Pancreas (tissue), 10 donors: ENCODE measurements at places on chromosomes 12 and 14. TPM values are rescaled to one million over a fixed set of nuclear protein-coding genes. Genes with fewer than 3 reads are reported as not detected.

GZMH gene
- 0.28 TPM for total RNA-seq

IAPP gene
- 16.9 TPM for total RNA-seq

- DNase-seq: peak; percentile 34
Observed at GRCh38 chr12:85468356-85469157, 188.5 kb downstream of the ALX1 start.

GRCh38 chr14:71348394-71348793 is 441.1 kb downstream of the PCNX1 start:
- no peak for DNase-seq

DNA sequence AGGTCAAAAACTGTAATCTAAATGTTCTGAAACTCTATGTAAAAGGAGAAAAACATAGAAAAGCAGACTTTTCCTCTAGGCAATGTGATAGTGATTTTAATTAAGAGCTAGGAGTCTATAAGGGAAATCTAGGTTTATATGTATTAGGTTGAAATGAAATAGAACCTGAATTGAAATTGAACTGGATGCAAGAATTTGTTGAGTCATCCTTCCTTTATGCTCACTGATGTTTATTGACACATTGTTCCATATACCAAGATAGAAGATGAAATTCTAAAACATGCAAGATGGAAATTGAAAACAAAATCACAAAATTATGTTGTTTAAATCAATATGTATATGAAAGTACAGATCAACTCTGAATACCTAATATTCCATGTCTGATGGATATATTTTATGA is 170.4 kb upstream of the FLRT2 start:
- no peak for DNase-seq

DNA sequence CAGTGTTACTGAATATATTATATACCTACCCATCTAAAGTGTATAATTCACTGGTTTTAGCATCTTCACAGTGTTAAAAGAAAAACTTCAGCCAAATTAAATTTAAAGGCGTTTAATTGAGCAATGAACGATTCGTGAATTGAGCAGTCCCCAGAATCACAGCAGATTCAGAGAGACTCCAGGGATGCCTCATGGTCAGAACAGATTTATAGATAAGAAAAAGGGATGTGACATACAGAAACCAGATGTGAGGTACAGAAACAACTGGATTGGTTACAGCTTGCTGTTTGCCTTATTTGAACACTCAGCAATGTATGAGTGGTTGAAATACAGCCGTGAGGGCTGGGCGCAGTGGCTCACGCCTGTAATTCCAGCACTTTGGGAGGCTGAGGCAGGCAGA is 84.6 kb downstream of the WNK1 start:
- DNase-seq: no peak

GRCh38 chr14:36870776-36871175 is 209.1 kb downstream of the PAX9 start:
- DNase-seq: no peak

GRCh38 chr12:116266168-116266601 is 11.3 kb downstream of the MED13L start:
- no peak for DNase-seq

DNA sequence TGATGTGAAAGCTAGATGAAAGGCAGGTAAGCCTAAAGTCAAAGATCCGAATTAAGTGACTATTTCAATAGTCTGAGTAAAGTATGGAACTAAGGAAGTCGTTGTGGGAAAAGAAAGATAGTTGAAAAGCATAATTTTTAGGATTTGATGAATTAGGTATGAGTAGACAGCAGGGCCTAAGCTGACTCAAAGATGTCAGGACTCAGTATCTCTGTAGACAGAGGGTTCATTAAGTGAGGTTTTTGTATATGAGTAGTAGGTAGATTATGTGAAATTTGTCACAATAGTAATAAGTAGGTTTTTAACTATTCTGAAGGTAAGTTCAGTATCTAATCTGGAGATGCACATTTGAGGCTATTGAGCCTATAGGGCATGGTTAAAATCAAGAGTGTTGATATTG is 196.4 kb downstream of the RASSF9 start:
- DNase-seq: no peak

- no peak for DNase-seq
Observed at GRCh38 chr12:19482551-19483109, 43.3 kb downstream of the AEBP2 start.
